NCI-H2081 treated with DMSO at 0.1 percent for 48 hours (cell line): ENCODE measurements at places on chromosomes 13 and 19.

GRCh38 chr13:22196777-22197176 lies 525.9 kb downstream of the FGF9 start:
- DNase-seq = no peak

- no peak for DNase-seq
Measured at GRCh38 chr19:19406878-19407632, 1.6 kb downstream of the GATAD2A start.

- no peak for DNase-seq
Measured at GRCh38 chr13:108003626-108004025, 211.7 kb downstream of the LIG4 start.

- DNase-seq = no peak
Measured at GRCh38 chr13:92272177-92272576, 873.8 kb downstream of the GPC5 start.

DNA sequence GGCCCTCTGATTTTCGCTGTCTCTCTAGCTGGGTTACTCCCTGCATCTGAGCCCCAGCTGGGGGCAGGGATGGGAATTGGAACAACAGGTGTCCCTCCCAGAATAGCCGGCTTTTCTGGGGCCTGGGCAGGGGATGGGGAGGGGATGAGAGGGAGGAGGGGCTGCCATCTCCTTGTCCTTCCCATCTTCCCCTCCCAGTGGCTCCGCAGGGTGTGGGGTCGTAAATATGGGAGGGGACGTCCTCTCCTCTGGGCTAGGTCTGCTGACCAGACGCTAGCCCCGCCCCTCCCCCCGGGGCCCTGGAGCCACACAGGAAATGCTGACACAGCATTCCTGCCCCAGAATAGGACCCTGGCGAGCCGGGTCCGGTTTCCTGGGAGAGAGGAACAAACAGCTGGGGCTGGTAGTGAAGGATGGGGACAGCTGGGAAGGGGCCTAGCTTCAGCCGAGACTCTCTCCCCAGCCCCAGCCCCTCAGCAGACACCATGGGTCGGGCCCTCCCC lies 1.1 kb downstream of the RYR1 start:
- no peak for DNase-seq

DNA sequence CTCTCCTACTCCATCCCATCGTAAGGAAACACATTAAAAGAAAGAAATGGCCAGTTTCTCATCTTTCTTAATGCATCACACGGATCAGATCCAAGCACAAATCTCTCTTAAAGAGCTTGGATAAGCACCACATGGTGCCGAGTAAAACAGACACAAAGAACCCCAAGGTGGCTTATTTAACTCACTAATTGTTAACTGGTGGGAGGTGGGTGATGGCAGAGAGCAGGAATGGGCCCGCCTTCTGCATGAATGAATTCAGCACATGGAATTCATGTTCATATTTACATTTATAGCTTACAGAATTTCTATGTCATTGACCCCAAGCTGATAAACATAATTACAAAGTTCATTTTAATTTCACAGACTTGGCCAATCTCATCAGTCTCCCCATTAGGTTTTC lies 89.9 kb downstream of the MZT1 start:
- no peak for DNase-seq
